ENCODE measurements at places on chromosomes 12 and 14.

GRCh38 chr14:79534703-79535353 is 676.5 kb downstream of the DIO2 start:
- DNase-seq = no peak

GRCh38 chr12:16675438-16675837 is 69.5 kb upstream of the LMO3 start:
- DNase-seq = no peak

DNA sequence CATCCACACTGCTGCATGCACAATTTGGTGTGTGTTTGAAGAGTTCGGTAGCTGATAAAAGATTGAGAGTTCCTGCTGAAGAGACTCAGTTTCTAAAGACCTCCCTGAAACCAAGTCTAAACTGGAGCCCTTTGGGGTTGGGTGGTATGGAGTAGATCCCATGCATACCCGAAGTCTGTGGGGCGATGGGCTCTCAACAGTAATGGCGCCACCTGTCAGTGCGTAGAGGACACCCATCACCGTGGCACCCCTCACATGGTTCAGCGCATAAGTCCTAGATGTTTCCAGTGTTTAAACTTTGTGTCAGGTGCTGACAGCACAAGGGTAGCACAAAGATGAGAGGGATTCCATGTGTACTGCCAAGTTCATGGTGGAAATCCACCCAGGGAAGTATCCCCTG is 85.9 kb downstream of the ESR2 start:
- no peak for DNase-seq

GRCh38 chr12:71400481-71400880 is 39.1 kb upstream of the LGR5 start:
- DNase-seq = no peak

- DNase-seq = no peak
Measured at GRCh38 chr12:124184456-124184855, 110.4 kb upstream of the RFLNA start.

GRCh38 chr14:58777541-58777979 is 139.8 kb downstream of the DACT1 start:
- DNase-seq = no peak

DNA sequence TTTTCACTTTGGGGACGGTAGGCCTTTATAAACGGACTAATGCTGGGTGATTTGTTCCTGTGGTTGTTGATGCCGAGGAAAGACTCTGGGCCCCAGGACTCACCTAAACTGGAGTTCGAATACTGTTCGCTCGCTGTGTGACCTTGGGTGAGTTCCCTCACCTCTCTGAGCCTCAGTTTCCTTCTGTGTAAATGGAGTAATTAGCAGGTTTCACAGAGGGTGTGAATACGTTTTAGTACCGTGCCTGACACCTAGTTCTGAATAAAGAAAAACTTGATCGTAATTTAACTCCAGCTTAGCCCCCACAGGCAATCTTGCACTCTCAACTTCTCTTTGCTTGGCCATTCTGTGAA is 505 bp downstream of the UBE3B start:
- no peak for DNase-seq

GRCh38 chr12:93879476-93880421 is 202.6 kb downstream of the CRADD start:
- no peak for DNase-seq

- no peak for DNase-seq
Measured at GRCh38 chr14:63496837-63497400, 46.3 kb downstream of the PPP2R5E start.

GRCh38 chr14:37170993-37171392 is 1.4 kb downstream of the SLC25A21 start:
- DNase-seq = no peak

- DNase-seq = no peak
Measured at GRCh38 chr12:54338698-54339296, 13.9 kb downstream of the COPZ1 start.

GRCh38 chr14:101853455-101854018 is 92.0 kb downstream of the PPP2R5C start:
- DNase-seq = no peak

DNA sequence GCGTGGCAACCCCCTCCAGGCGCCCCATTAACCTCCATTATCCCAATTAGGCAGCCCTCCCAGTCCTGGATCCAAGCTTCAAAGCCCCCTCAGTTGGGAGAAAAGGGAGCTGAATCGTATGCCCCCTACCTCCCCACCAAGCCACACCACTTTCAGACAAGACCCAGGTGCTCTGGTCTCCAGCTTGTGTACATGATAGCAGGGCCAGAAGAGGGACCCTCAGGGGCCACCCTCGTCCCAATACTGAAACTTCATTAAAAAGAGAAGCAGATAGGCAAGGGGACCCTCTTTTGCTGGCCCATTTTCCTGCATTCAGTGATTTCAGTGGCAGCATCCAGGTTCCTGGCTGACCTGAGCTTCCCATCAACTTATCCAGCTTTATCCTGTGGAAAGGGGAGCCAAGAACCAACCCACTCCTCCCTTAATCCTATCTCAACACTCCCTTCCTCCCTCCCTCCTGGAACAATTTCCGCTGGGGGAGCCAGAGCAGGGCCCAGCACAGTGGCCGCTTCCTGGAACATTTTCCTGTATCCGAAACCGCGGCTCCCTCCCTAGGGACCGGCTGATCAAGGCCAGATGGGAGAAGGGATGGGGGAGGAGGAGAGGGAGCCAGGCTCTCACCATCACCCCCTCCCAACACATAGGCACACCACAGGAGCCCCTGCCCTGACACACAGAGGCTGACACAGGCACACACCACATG is 9.5 kb upstream of the SP7 start:
- DNase-seq = no peak

DNA sequence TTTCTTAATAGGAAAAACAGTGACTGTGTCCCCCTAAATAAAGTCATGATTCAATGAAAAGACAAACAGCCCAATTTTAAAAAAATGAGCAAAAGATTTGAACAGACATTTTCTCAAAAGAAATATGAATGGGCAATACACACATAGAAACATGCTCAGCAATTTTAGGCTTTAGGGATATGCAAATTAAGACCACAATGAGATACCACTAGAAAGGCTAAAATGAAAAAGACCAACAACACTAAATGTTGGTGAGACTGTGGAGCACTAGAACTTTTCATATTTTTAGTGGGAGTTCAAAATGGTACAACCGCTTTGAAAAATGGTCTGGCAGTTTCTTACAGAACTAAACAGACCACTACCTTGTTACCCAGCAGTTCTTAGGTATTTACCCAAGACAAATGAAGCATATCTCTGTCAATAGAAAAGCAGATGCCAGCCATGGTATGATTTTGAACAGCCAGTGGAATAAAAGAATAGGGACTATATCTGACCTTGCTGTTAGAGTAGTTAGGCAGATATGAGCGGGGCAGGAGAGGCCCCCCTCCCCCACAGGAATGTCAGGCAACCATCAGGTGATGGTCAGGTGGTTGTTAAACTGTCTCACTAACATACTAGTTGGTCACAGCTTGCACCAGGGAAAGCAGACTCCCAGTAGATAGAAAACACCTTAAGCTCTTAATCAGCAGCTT is 108.8 kb downstream of the PRKCH start:
- no peak for DNase-seq

DNA sequence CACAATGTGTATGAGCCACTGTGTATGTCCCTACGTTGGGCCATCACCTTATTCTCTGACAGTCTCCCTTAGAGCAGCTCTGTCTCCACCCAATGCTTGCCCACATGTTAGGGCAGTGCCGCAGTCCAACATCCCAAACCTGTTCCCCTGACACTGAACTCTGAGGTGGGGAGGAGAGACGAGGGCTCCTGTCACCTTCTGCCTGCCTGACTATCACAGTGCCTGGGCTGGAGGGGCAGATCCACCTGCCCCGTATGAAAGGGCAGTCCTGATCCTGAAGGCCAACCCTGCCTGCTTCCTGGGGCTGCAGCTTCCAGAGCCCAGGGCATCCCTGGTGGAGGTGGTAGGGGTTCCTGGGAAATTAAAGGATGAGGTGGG is 2.2 kb downstream of the TGM1 start:
- no peak for DNase-seq

- DNase-seq = no peak
Measured at GRCh38 chr14:22268875-22269274, 320.1 kb downstream of the DAD1 start.

DNA sequence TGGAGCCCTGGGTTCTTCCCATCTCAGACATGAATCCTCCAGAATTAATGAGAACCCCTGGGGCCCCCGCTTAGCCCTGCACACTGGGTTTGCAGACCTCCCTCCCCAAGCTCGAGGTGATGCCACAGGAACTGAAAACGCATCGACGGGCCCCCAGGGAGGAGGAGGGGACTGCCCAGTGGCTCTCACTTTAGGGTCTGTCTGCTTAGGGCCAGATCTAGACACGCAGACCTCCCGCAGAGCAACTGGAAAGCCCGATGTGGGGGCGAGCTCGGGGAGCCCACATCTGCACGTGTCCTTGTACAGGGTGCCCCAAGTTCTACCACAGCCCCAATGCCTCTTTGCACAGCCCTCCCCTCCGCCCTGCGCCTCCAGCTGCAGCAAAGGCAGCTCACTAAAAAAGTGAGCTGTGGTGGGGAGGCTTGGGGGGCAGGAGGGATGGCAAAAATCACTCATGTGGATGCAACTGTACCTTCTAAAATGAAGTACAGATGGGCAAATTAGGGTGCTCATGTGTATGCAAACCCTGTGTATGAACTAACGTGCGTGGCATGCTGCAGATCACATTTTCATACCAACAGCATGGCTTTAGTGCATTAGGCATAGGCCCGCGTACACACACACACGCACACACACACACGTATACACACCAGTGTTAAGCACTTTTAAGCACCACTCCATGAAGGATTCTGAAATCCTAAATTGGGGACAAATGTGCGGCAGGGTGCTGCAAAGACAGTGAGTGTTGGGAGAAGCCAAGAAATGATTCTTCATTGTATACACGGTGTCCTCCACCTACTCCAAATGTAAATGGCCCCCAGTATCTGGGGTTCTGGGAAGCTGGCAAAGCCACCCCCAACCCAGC is 99.9 kb upstream of the MAP1LC3B2 start:
- DNase-seq = no peak

- DNase-seq = no peak
Measured at GRCh38 chr12:10179776-10180181, 947 bp downstream of the TMEM52B start.

- no peak for DNase-seq
Measured at GRCh38 chr14:39680777-39681176, 248.5 kb upstream of the FBXO33 start.

GRCh38 chr12:111224186-111225066 is 144.5 kb downstream of the PHETA1 start:
- DNase-seq = no peak

GRCh38 chr14:96031691-96032090 is 7.5 kb upstream of the C14orf132 start:
- no peak for DNase-seq

DNA sequence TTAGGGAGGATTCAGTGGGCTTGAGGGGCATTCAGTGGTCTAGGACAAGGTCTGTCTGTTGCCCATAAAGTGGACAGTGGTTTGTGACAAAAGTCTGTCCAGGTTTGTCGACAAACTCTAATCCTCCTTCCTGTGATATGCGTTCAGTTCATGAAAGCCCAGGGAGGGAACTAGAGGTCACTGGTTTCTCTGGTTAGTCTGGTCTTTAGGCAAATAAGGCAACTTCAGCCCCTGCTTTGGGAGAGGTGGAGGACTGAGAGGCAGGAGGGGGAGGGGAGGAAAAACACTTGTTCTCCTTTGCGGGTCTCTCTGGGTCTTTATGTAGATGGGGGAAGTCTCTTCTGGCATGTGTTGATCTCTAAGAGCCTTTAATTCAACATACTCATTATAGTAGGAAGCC is 235.1 kb upstream of the PWP1 start:
- DNase-seq = no peak

DNA sequence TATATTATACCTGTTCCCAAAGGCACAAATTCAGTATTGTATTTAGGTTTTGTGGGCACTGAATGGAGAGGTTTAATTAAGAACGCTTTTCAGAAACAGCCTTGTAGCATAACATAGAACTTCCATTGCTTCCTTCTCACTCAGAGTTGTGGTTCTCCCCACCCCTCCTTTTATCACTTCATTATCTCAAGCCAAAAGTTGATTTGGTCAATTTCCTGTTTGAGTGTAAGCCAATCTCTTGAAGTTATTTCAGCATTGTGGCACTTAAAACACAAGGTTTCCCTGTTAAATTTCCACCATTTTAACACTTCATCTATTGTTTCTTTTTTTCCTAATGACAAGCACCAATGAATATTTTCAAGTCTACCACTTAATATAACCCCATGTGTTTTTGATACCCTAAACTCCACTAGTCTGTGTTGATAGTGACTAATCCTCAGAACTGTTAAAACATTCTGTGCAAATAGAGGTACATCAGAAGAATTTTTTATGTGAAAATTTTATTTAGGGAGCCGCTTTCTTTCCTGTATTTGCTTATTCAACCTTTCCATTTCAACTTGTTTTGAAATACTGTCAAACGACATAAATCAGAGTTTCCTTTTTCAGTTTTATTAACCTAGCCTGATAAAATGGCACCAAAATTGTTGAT is 340.1 kb downstream of the BCAT1 start:
- no peak for DNase-seq

DNA sequence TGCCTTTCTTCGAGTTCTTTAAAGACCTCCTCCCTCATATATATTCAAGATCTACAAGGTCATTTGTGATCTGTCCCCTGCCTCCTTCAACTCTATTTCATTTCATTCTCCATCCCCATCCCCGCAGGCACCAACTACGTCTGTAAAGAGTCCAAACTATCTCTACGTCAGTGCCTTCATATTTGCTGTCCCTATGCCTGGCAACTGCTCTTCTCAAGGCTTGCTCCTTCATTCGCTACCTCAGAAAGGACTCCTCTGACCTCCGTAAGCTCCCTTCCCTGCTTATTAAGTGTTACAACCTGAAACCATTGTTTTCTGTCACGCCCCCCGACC is 650 bp downstream of the LLPH start:
- no peak for DNase-seq
